ENCODE measurements at places on chromosomes 12 and 14.

DNA sequence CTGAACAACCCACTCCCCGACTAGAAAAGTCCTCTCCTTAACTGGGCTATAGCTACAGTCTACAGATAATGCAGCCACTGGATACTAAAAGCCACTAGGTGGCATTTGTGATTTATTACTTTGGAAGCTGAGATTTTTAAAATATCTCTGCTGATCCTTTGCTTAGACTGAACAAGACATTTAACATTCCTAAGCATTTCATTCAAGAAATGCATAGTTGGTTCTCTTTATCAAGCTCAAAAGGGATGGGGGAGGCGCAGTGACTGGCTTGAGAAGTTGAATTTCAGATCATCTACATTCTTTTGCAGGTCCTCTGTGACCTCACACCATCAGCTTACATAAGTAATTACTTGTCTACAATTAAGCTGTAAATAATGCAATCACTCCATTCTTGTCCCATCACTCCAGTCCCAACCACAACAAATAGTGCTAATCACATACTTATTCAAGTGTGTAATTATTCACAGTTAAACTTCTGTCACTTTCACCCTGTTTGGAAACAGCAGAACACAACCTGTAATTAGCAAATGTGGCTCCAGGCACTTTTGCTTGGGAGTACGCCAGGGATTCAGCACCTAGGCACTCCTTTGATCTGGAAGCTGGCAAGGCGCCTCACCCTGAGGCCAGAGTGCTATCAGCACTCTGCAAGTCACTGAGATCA, 203.6 kb downstream of the NOVA1 start:
- DNase-seq = no peak

GRCh38 chr12:57624441-57625220, 8.4 kb downstream of the B4GALNT1 start:
- no peak for DNase-seq

DNA sequence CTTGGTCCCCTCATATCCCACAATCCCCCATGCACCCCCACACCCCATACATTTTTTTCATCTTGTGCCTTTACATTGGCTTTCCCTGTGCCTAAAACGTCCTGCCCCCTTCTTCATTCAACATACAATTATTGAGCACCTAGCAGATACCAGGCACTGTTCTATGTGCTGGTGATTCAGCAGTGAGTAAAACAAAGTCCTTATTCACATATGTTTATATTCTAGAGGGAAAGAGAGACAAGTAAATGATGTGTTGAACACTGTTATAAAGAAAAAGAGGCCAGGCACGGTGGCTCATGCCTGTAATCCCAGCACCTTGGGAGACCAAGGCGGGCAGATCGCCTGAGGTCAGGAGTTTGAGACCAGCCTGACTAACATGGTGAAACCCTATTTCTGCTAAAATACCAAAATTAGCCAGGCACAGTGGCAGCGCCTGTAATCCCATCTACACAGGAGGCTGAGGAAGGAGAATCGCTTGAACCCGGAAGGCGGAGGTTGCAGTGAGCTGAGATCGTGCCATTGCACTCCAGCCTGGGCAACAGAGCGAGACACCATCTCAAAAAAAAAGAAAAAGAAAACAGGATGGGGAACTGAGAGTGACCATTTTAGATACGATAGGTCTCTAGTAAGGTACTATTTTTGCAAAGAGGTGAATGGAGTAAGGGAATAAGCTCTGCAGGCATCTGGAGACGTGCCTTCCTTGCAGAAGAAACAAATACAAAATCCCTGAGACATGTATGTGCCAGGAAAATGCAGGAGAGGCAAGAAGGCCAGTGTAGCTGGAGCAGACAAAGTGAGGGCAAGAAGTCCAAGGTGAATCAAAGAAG, 12.2 kb downstream of the SLC7A7 start:
- no peak for DNase-seq

DNA sequence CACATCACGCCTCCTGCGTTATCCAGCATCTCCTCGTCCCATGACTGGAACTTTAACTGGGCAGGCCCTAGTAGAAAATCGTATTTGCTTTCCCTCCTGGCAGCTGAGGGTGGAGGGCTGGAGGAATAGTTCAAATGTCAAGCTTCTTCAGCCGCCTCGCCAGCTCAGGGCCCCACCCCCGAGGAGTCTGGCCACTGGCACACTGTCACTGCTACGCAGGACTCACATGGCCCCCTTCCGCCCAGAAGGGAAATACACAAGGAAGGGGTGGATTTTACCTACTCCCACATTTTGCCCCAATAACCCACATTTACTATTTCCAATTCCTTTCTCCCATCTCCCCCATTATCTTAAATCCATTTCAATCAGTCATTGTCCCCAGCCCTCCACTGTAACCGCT, 8.6 kb downstream of the SLC6A13 start:
- DNase-seq = no peak

DNA sequence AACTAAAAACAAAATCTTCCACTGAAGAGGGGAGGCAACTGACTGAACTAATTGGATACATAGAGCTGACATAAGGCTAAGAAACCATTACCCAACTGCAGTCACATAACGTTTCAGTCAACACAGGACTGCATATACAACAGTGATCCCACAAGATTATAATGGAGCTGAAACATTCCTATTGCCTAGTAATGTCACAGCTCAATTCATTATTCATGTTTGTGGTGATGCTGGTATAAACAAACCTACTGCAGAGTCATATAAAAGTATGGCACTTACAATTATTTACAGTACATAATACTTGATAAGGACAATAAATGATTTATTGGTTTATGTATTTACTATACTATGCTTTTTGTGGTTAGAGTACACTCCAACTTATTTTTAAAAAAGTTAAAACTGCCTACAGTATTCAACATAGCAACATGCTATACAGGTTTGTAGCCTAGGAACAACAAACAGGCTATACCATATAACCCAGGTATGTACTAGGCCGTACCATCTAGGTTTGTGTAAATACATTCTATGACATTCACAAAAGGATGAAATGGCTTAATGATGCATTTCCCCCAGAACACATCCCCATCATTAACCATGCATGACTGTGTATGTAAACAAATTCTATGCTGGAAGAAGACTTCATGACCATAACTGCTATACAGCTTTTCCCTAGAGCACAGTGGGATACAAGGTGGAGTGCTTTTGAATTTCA, 4.3 kb downstream of the NAP1L1 start:
- no peak for DNase-seq

- no peak for DNase-seq
Measured at GRCh38 chr12:111150921-111151840, 217.7 kb downstream of the PHETA1 start.

DNA sequence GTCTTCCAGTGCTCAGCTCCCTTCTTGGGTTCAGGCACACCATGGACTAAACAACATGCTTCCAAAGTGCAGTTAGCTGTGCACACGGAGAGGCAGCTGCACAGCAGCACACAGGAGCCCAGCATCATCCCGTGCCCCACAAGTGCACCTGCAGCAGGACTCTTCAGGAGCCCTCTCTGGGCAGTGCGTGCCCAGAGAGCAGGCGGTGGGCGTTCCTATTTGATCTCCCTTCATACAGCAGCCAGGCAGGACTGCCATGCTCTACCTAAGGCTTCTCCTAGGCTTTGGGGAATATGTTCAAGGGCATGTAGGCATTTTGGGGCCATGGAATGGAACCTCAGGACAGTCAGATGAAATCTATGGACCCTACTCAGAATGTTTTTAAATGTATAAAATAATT, 35.5 kb downstream of the ANO2 start:
- no peak for DNase-seq
